Hematopoietic multipotent progenitor cell treated with erythropoietin and hydrocortisone succinate and interleukin-3 and kit ligand, for 6 days (in vitro differentiated cells): ENCODE measurements at places on chromosomes 12 and 14.

DNA sequence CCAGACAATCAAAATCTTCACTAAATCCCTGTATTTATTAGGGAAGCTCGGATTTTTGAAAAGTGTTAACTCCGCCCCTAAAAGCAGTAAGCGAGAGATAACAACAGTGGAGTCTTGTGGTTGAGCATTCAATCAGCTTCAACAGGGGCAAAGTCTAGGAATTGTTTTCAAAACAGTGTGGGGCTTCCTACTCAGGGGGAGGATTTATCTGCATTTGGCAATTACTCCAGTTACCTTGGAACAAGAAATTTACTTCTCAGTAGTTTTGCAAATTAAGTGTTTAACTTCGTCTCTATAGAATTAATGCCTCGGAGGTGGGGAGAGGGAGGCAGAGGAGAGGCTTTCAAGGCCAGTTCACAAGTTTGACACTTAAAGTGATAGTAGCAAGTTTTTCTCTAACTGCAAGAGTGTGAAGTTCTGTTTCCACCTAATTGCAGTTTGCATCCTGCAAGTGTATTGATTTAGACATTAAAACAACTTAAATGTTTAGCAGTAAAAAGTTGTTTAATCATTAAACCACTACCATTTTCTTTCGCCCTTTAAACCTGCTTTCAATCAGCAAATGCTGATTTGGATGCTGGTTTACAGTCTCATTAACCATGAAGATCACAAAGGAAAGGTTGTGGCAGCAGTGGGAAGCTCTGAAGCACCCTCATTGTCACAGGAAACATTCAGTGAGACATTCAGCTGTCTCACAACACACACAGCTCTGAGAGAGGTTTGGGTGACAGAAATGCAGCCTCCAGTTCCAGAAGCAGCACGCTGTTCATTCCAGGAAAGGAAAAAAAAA lies 102.0 kb downstream of the HMGA2 start:
- DNase-seq: peak; percentile 60

DNA sequence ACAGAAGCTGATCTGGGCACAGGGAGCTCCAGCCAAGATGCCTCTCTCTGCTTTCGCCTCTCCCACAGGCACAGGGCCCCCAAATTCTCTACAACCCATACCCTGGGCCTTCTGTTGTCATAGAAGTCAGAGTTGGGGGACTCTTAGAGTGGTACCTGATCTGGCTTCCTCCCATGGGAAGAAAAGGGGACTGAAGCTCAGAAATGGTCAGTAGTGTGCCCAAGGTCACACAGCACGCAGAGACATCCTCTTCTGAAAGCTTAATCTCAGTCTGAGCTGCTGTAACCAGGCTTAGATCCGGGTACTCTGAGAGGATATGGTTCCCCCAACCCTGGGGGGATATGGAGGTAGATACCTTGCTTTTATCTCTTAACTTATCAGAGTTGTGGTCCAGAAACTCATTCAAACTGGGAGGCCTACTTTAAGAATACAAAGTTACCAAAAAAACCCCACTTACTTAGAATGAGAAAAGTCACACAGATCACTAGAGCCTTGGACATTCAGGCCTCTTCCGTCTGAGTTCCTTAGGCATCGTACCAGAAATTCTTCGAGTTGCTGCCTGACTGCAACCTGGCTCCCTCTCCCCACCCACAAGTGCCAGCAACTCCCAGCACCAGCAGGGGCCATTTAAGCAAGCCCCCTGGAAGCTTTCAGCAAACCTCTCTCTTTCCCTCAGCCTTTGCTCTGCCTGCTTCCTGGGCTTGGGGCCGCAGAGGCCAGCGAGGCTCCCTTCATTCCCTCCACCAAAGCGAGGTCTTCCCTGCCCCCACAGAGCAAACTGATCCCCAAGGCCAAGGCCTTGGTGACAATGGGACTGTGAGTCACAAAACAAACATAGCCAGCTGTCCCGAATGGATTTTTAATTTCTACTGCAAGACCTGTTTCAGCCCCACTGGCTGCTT lies 13.9 kb downstream of the KRT7 start:
- no peak for DNase-seq

- DNase-seq: no peak
Observed at GRCh38 chr12:111160350-111161241, 208.3 kb downstream of the PHETA1 start.

DNA sequence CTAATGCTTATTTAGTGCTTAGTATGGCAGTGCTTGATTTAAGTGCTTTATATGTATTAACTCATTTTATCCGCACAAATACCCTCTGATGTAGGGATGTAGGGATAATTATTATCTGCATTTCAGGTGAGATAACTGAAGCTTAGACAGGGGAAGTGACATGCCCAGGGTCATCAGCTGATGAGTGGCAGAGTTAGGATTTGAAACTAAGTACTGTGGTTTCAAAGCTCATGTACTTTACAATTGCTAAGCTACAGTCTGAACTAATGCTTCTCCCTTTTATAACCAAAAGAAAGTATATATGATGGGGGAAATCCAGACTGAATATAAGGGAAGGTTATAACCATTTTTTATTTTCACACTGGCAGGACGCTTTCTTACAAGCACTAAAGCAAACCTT lies 229.6 kb upstream of the NAV3 start:
- DNase-seq: no peak
